ENCODE measurements at places on chromosomes 12 and 14.

GRCh38 chr12:66612090-66612775 is 66.6 kb downstream of the GRIP1 start:
- no peak for DNase-seq

GRCh38 chr12:77845831-77846230 is 15.1 kb downstream of the NAV3 start:
- peak; percentile 63 for DNase-seq

- peak; percentile 96 for DNase-seq
Measured at GRCh38 chr12:77122236-77122635, 56.9 kb upstream of the E2F7 start.

DNA sequence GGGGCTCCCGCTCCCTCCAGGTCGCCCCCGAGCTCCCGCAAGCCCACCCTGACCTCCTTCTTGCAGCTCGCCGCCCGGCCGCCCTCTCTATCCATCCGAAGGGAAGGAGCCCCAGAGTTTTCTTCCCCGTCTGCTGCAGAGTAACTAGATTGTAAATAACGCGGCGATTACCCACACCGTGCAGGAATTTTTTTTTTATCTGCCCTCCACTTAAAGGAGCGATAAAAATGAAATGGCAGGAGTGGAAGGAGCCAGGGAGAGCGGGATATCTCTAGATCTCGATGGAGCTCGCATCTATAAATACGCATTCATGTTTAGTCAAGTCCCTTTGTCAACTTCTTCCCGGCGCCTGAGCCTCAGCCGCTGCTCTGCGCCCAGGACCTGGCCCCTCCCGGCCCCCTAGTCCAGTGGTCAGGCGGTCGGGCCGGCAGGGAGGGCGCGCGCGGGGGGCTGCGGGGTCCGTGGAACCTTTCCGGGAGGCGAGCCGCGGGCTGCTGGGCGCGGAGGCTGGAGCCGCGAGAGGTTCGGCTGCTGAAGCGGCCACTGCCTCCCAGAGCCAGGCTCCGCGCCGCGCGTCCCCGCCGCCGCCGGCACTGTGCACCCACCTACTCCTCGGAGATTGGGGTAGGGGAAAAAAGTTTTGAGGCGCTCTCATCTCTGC is 386.0 kb downstream of the BCAT1 start:
- no peak for DNase-seq

DNA sequence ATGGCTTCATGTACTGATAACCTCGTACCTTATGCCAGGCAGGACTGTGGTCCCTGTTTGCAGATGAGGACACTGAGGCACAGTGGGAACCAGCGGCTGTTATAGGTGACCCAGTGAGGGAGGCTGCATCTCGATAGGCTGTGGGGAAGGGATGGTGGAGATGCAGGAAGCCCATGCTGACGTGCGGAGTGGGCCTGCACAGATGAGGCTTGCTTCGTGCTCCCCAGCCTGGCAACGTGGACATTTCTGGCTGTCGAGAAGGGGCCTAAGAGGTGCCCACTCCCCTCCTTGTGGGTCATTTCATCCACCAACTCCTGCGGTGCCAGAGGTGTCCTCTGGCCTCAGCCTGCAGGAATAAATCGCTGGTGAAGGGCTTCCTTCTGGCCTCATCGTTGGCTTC is 107.4 kb downstream of the SLC25A47 start:
- no peak for DNase-seq

DNA sequence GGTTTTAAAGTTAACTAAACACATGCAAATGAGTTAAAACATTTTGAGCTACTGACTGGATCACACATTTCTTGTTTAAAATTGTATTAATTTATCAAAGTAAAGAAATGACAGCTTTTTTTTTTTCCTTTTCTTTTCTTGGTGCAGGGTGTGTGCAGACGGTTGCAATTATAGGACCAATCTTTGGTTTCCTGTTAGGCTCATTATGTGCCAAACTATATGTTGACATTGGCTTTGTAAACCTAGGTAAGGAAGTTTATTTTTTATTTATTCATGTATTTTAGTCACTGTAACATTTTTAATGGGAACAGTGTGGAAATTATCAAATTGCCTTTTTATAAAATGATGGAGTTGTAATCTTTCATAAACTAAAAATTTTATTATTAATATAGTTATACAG is 21.9 kb downstream of the SLCO1C1 start:
- DNase-seq = no peak

DNA sequence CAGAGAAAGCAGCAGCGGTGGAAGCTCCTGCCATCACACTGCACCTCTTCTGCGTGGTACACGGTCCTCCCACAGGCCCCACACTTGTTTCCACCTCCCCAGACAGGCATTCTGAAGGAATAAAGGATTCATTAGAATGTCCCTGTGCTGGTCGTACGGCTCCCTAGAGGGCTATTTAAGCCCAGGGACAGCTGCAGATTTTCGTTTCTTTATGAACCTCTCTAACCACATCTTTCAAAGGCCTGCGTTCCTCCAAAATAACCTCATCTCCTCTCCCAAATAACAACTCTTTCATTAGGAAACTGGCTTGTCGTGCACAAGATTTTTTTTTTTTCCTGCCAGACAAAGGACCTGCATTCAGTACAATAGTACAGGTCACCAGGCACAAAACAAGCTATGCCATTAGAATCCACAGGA is 12.7 kb downstream of the CSRP2 start:
- no peak for DNase-seq

- DNase-seq = no peak
Measured at GRCh38 chr12:81811061-81811777, 52.1 kb upstream of the PPFIA2 start.

DNA sequence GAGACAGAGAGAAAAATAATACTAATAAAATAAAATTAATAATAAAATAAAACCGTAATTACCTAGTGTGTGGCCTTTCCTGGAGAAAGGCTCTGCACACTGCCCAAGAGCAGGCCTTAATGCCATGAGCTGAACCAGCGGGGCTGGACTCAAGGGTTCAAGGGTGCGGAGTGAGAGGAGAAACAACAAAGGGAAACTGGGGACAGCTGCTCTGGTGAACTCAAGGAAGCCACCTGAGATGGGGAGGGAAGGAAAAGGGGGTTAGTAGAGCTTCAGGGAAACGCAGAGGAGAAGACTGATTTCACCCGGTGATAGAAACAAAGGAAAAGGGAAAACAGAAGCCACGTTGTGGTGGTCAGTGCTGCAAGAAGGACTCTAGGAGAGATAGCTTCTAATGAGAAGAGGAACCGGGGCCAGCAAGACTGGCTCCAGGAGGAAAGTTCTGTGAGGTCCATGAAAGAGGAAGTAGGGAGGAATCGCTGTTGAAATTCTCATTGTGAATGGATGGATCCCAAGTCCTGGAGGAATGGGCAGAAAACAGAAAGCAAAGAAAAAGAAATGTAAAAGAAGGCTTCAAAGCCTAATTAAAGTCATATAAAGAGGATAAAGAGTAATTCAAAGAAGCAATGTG is 48.3 kb upstream of the BCL2L14 start:
- no peak for DNase-seq

DNA sequence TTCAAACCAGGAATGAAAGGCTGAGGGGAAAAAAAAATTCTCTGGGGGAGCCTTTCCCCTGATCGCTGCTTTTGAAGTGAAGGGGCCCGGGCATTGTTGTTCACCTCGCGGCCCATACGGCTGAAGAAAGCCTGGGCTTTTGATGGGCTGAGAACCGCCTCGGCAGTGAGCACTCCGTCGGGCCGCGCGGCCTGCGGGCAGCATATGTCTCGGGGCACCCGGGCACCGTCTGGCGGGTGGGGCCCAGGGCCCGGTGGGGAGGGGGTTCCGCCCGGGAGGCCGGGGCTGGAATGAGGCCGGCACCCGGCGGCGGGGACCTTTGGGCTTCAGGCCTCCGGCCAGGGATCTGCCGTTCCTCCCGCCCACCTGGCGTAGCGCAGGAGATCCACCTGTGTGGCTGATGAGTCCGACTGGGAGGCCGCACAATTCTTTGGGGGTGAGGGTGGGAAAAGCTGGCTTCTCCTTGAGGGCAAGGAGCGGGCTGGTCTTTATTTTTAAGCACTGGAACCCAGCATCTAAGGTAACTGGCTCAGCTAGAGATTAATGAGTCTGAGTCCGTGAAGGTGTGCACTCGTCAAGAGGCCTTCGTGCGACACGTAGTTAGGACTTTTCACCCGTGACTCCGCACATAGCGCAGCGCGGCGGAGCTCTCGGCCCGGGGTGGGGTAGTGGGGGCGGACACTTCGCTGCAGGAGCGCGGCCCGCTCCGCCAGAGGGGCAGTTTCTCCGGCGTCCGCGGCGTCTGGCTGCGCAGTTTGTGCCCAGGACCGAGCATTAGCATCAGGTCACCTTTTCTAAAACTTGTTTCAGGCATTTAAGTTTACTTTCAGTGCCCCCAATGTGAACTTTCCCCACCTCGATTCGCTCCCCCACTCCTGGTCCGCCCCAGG is 10.6 kb downstream of the FOXA1 start:
- no peak for DNase-seq

GRCh38 chr14:81452341-81453133 is 52.4 kb upstream of the STON2 start:
- DNase-seq = no peak

DNA sequence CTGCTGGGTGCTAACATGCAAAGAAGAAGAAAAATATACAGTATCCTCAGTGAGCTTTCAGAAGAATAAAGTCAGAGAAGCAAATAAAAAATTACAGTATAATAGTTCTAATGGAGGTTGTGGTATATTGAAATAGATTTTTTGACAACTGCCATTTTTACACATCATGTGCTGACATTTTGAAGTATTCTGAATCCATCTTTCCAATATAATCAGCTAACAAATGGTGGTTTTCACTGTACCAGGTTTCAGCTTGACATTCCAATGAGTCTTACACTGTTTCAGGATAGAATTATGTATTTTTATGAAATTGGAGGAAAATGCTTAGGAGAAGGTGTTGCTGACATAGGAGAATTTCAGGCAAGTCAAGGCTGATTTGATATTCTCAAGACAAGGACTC is 26.3 kb upstream of the TBC1D30 start:
- no peak for DNase-seq

GRCh38 chr14:56036353-56036752 is 81.9 kb upstream of the PELI2 start:
- no peak for DNase-seq

DNA sequence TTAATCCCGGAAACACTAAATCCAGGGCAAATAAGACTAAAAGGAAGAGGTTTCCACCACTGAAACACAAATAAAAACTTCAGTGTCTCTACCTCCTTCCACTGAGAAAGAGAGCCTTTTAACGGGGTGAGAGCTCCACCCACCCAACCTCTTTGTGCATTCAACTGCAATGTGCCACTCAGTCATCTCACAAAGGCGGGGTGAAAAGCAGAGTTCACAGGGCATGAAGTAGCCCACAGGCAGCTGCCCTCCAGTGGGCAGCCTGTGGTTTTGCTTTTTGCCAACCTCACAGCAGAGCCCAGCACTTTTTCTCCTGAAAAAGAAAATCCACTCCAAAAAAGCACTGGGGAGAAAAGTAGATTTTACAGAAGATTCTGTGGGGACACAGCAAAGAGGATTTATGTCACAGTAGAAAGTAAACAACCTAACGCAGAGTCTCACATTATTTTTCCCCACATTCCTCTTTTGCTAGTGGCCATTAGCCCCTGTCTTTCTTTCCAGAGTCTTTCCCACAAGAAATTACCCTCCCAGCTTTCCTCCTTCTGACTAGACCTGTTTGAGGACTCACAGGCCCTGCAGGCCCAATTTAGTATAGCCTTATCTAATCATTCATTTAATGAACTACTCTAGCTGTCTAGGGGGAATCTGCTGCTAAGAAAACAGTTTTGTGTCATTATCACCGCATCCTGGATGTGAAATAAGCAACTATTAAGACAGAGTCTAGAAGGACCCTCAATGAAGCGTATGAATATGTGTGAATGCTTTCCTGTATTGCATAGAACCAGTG is 753.8 kb upstream of the FOXG1 start:
- DNase-seq = no peak

- DNase-seq = no peak
Measured at GRCh38 chr12:79233341-79233781, 368.8 kb downstream of the SYT1 start.

DNA sequence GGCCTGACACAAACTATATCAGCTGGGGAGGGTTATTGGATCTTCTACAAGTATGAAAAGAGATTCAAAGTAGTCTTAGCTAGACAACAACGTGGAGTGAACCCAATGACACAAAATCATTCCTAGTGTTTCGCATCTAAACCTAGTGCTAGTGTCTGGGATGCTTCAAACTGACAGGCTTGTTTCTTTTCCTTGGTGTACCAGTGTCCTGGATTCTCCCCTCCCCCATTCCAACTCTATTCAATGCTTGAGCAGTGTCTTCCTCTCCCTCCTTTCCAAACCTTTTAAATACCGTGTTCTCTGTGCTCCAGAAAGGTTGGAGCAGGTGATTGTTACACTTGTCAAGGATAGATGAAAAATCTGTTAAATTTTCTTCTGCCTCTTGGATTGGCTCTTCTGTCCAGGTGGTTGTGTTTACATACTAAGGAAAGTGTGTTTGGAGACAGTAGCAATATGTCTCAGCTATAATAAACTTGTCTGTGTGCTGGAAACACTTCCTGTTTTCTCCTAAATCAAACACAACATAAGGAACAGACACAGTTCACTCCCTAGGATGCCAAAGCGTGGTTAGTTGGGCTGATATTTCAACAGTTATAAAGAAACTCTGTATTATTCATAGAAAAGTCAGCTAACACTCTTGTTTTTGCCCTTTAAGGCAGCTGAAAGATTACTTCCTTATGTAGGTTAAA is 14.4 kb upstream of the GUCY2C start:
- DNase-seq = no peak

DNA sequence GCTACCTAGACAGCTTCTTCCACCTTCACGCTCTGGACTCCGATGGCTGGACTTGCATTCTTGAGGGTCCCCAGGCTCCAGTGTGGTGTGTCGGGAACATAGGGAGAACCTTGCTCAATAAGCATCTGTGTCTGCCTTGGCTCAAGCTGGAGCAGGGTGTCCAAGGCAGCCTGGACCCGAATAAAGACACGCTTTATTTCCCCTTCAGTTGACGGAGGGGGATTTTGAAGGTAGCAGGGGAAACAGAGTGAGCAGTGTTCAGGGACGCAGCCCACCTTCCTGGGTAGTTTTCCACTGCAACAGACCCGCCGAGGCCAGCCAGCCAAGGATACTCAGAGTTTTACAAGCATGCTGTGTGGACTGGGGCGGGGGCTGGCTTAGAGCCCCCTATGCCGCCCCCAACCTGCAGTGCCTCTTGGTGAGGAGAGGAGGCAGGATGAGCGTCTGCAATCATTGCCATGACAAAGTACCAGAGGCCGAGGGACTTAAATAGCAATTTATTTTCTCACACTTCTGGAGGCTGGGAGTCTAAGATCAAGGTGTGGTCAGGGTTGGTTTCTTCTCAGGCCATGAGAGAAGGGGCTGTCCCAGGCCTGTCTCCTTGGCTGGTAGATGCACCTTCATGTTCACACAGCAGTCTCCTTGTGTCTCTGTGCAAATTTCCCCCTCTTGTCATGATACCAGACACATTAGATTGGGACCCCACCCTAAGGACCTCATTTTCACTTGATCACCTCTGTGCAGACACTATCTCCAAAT is 201.2 kb downstream of the CHST11 start:
- no peak for DNase-seq

- DNase-seq = no peak
Measured at GRCh38 chr12:125065919-125066570, 810 bp downstream of the AACS start.

All from non-pigmented ciliary epithelial cell (primary cell).